A172 (cell line): ENCODE measurements at places on chromosomes 11 and 22. TPM values are rescaled to one million over a fixed set of nuclear protein-coding genes. Genes with fewer than 3 reads are reported as not detected.

The GLYAT gene
- total RNA-seq: not detected in 2 replicates

The OR51B2 gene
- 0.29 and 1.5 TPM in 2 replicates for total RNA-seq

The DEPDC7 gene
- 13.6 and 13.8 TPM in 2 replicates for total RNA-seq

The OR56A1 gene
- total RNA-seq: not detected in 2 replicates

The MRE11 gene
- 12.6 and 27.0 TPM in 2 replicates for total RNA-seq

The BACE1 gene
- 12.3 and 13.2 TPM in 2 replicates for total RNA-seq

The PACS1 gene
- total RNA-seq: 15.1 and 18.0 TPM in 2 replicates

The RAG2 gene
- not detected in 2 replicates for total RNA-seq

The SIK2 gene
- 7.2 and 8.5 TPM in 2 replicates for total RNA-seq

The FANCF gene
- total RNA-seq: 11.8 and 15.9 TPM in 2 replicates

DNA sequence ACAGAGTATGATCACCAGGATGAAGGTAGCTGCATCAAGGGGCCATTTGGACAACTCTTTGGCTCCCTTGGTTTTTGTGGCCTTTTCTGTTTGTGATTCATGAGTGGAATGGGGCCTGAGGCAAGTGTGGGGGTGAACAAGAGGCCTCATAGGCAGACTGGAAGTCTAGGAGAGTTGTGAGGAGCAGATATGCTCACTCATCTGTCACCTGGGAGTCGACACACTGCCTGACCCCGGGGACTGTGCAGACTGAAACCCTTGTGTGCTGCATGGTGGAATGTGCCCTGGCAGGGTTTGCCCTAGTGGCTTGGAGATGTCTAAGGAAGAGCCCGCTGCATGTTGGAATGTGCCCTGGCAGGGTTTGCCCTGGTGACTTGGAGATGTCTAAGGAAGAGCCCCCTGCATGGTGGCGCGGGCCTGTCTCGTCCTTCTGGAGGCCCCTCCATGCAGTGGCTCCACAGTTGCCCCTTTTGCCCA lies 60.0 kb downstream of the MED15 start:
- peak; percentile 23 for DNase-seq

GRCh38 chr11:128235426-128235825 lies 351.9 kb downstream of the ETS1 start:
- DNase-seq: no peak

- DNase-seq: no peak
These were observed 17.2 kb downstream of the KREMEN1 start for GRCh38 chr22:29090039-29090438.

DNA sequence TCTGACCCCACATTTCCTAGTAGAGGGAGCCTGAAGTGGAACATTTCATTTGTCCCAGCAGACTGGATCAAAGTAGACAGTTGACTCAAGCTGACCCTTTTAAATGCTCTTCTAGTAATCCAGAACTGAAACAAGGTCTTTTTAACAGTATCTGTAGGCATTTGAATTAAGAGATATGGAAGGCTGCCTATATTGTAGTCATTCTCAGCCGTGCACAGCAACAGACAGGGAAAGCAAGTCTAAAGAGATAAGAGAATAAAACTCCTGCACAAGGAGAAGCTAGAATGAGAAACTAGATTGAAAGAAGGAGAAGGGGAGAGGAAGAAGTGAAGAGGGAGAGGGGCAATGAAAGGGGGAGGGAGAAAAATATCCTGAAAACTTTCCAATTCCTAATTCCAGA lies 180.6 kb upstream of the MTMR2 start:
- no peak for DNase-seq

DNA sequence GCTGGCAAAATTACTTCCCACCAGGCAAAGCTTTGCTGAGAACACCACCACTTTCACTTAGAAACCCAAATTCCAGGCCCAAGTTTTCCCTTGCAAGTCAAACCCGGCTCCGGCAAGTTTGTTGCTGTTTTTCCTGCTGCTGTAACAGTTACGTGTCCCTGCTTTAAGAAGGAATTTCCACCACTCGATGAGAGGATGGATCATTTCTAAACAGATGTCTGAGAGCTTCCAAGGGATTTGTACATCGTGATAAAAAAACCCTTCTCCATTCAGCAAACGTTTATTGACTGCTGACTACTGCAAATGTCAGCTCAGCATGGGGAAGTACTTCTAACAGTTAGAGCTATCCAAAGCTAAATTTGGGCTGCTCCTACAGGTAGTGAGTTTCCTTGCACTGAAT lies 19.7 kb downstream of the P2RX3 start:
- DNase-seq: no peak

DNA sequence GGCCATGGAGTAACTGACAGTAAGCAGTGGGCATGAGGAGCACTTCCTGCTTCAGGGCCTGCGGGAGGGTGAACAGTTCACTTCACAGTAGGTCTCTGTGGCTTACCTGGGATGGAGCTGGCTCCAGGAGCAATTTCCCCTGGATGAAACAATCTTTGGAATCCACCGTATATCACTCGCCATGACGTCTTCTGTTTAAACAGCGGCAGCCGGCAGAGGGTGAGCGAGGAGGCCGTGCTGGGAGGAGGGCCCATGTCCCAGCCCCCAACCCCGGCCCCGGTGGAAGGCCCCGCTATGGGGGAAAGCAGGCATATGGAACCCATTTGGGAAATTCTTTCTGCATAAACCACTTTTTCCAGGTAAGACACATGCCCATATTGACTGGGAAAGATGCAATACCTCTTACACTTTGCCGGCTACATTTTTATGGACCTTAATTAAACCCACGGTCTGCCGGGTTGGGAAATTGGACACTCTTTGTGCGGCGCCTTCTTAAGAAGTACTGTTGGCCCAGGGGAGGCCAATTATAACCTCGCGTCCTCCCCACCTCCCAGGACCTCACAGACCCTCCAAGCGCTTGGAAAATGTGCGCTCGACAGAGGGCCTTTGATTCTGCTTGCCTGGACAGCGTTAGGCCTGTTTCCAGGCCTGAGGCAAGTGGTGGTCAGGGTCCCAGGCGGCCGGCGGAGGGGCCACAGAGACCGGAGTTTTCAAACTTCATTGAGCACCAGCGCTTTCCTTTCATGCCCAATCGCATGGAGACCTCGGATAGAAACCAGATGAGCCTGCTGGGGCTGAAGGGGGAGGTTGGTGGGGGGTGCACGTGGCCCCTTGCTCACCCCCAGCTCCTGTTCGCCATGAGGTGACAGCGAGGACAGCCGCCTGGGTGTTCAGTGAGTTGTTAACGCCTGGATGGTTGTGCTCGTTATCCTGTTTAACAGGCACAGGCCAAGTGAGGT lies 40.4 kb downstream of the SMIM38 start:
- no peak for DNase-seq

DNA sequence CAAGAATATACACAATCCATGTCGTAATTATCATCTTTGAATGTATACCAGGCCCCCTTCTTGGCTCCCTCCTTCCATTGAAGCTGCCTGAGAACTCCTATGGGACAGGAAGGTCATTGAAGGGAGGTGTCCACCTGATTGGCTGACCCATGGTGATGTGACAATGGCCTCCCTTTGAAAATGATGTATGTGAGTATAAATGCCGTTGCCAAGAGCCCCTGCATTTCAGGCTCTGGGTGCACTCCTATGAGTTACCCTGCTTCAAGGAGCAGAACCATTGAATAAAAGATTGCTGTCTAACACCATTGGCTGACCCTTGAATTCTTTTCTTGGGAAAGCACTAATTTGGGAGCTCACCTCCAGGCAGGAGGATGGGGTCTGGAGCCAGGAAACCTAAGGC lies at the start of gene SPATA19:
Gene SPATA19, minus strand, starts transcription at position 101 of the 400 bp plus-strand sequence. Its CDS starts 67 bp downstream, at position 34.
- DNase-seq: no peak

- no peak for DNase-seq
These were observed 1071.7 kb upstream of the TENM4 start for GRCh38 chr11:80512491-80512890.

GRCh38 chr11:87236368-87236767 lies 198.6 kb downstream of the TMEM135 start:
- no peak for DNase-seq

- DNase-seq: peak; percentile 99
These were observed 103.0 kb upstream of the CD44 start for GRCh38 chr11:35035894-35036408.

DNA sequence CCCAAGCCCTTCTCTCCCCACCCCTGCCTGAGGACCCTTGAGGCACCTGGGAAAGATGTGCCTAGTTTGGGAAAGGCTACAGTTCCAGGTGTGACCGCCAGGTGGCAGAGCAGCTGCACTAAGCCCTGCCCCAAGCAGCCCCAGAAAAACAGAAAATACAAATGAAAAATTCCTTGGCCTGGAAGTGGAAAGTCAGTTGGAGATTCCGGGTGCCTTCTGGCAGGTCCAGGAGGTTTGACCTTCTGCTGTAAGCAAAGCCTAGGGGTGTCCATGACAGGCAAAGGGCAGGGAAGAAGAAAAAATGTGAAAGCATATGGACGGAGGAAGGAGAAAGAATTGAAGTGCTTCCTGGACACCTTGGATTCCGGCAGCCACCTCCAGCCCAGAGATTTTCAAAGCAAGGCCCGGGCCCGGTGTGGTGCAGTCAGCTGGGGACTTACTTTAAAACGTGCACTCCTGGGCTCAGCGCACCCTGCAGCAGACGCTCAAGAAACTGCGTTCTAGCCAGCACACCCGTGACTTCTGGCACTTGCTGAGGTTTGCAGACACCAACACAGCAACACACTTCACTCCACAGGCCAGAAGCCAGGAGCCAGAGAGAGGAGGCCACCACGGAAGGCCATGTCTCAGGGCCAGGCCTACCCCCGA lies 37.3 kb upstream of the SLC22A12 start:
- DNase-seq: peak; percentile 17

GRCh38 chr22:43848366-43849171 lies 13.7 kb downstream of the SULT4A1 start:
- no peak for DNase-seq
